ENCODE measurements at places on chromosomes 6 and 20.
A peak's percentile ranks its signal among the peaks of the same experiment; 100 is the strongest.

DNA sequence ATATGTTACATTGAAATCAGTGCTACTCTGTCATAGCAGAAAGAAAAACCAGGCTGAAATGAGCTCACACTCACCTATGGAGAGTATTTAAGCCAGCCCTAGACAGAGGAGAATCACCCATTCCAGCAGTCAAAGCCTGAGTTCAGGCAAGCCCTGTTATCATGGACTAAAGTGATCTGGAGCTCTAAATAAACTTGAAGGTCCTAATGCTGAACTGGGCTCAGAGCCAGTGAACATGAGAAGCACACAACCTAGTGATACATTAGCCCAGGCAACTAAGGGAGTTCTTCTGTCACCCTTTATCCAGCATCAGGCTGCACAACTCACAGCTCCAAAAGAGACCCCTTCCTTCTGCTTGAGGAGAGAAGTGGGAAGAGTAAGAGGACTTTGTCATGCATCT lies 425.0 kb downstream of the COL12A1 start:
- H3K4me1 ChIP-seq, result no peaks in the 10 kb centered on the region
- H3K27ac ChIP-seq, result no peak overlapping the region
- H3K36me3 ChIP-seq, result no peaks in the 10 kb centered on the region
- no peaks in the 10 kb centered on the region for H3K27me3 ChIP-seq
- DNase-seq, result peak; percentile 63

- H3K36me3 ChIP-seq, result no peaks in the 10 kb centered on the region
- no peak overlapping the region for H3K4me3 ChIP-seq
- no peaks in the 10 kb centered on the region for H3K27me3 ChIP-seq
- no peak overlapping the region for H3K27ac ChIP-seq
- no peak for DNase-seq
These were observed 214.3 kb upstream of the RSPO3 start for GRCh38 chr6:126904176-126904575.

GRCh38 chr6:149468179-149468578 lies 16.6 kb downstream of the ZC3H12D start:
- DNase-seq, result no peak
- peaks cover 8% of the 10 kb centered on the region for H3K4me1 ChIP-seq
- H3K36me3 ChIP-seq, result no peaks in the 10 kb centered on the region

GRCh38 chr6:6884916-6885315 lies 222.8 kb upstream of the RREB1 start:
- no peaks in the 10 kb centered on the region for H3K4me1 ChIP-seq
- no peak overlapping the region for H3K4me3 ChIP-seq
- no peak for DNase-seq
- no peak overlapping the region for H3K27ac ChIP-seq
- H3K27me3 ChIP-seq, result no peaks in the 10 kb centered on the region
- no peaks in the 10 kb centered on the region for H3K36me3 ChIP-seq

DNA sequence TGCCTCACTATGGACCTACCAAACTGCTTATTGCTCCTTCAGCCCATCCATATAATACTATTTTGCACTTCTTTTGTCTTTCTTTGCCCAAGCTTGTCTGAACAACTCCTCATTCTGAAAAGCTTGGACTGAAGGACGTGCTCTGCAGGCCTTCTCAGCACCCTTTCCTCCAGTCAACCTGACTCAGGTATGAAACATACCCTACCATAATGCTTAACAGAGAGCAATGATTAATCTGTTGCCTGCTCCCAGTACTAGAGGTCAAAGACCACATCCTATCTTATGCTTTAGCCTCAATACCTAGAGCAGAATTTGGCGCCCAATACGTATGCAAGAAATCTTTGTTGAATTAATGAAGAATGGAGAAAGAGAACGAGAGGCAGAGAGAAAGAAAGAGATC lies 55.2 kb downstream of the ATXN1 start:
- H3K27me3 ChIP-seq, result no peaks in the 10 kb centered on the region
- H3K4me3 ChIP-seq, result no peak overlapping the region
- H3K36me3 ChIP-seq, result no peaks in the 10 kb centered on the region
- no peak overlapping the region for H3K27ac ChIP-seq

- H3K36me3 ChIP-seq, result no peaks in the 10 kb centered on the region
- DNase-seq, result no peak
These were observed 25.4 kb upstream of the CST3 start for GRCh38 chr20:23663180-23663579.

DNA sequence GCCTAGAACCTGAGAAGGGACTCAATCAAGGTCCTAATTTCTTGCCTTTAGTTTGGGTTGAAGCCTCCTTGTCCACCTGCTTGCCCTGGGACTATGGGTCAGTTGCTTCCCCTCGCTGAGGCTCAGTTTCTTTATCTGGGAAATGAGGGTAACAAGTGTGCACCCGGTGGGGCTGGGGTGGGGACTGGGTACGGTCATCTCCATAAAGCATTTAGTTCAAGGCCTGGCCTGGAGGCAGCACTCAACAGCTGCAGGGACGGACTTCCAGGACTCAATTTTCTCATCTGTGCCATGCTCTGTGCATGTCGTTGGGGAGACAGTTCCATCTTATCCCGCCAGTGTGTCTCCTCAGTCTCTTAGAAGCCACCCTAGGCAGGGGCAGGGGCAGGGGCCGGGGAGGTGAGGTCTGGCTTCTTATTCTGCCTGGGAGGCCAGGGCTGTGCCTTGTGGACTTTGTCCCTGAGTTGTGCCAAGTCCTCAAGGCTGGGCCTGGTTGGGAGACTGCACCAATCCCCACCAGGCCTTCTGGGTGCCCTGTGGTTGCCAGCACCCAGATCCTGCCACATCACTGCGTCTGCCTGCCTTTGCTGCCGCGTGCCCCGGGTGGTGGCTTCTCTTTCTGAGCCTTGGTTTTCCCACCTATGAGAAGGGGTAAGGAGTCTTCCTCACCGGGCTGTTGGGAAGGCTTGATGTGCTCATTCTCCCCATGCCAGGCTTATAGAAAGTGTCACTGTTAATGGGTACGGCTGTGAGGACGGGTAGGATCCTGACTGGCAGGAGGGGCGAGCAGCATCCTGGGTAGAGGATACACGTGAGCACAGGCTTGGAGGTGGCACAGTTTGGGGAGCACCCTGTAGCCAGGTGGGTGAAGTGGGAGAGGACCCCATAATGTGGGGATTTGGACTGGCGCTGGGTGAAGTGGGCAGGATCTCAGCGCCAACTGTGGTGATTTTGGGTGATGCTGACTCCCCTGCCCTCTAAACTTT lies 8.6 kb downstream of the SRC start:
- no peak overlapping the region for H3K27ac ChIP-seq
- H3K4me1 ChIP-seq, result peaks cover 5% of the 10 kb centered on the region
- no peak for DNase-seq
- H3K36me3 ChIP-seq, result peaks cover 15% of the 10 kb centered on the region

- H3K4me1 ChIP-seq, result no peaks in the 10 kb centered on the region
- no peak for DNase-seq
- no peak overlapping the region for H3K4me3 ChIP-seq
- no peaks in the 10 kb centered on the region for H3K36me3 ChIP-seq
These were observed 22.0 kb upstream of the MAS1L start for GRCh38 chr6:29509711-29510110.

GRCh38 chr6:127458222-127458621 lies 967 bp downstream of the KIAA0408 start:
- no peak overlapping the region for H3K27ac ChIP-seq
- no peaks in the 10 kb centered on the region for H3K36me3 ChIP-seq
- no peak overlapping the region for H3K4me3 ChIP-seq
- H3K27me3 ChIP-seq, result no peaks in the 10 kb centered on the region
- peaks cover 2% of the 10 kb centered on the region for H3K4me1 ChIP-seq
- no peak for DNase-seq

GRCh38 chr6:77034161-77034560 lies 429.1 kb downstream of the HTR1B start:
- H3K4me3 ChIP-seq, result peak overlapping the region; percentile 18
- DNase-seq, result peak; percentile 96
- no peaks in the 10 kb centered on the region for H3K36me3 ChIP-seq
- peaks cover 6% of the 10 kb centered on the region for H3K4me1 ChIP-seq

- peaks cover 6% of the 10 kb centered on the region for H3K4me1 ChIP-seq
- DNase-seq, result peak; percentile 89
- H3K36me3 ChIP-seq, result no peaks in the 10 kb centered on the region
- H3K27ac ChIP-seq, result peak overlapping the region; percentile 36
- no peaks in the 10 kb centered on the region for H3K27me3 ChIP-seq
- H3K4me3 ChIP-seq, result no peak overlapping the region
These were observed 1153.1 kb upstream of the GJE1 start for GRCh38 chr6:140979642-140980091.

DNA sequence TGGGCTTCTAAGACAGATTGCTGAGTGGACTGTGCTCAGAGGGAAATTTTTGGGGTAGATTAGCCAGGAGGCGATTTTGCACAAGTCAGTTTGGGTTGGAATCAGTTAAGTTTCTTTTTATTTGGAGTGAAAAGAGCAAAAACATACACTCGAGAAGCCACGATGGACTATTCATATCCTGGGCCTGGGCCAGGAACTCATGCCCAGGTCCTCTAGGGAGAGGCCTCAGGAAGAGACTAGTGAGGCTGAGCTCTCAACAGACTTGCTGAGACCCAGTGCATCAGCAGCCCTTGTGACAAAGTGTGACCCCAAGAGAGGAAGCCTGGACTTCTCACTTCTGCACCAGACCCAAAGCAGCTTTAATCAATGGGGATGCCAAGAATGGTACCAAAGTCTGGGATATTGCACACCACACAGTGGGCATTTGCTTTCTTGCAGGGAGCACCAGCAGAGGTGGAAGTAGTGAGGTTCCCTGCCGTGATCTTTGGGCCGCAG lies 61.6 kb upstream of the MAFB start:
- H3K27me3 ChIP-seq, result peaks cover 6% of the 10 kb centered on the region
- no peak for DNase-seq
- no peak overlapping the region for H3K27ac ChIP-seq
- no peaks in the 10 kb centered on the region for H3K36me3 ChIP-seq

GRCh38 chr6:83827050-83827449 lies 26.1 kb upstream of the RIPPLY2 start:
- no peak overlapping the region for H3K4me3 ChIP-seq
- DNase-seq, result no peak
- no peaks in the 10 kb centered on the region for H3K4me1 ChIP-seq
- H3K27me3 ChIP-seq, result no peaks in the 10 kb centered on the region

DNA sequence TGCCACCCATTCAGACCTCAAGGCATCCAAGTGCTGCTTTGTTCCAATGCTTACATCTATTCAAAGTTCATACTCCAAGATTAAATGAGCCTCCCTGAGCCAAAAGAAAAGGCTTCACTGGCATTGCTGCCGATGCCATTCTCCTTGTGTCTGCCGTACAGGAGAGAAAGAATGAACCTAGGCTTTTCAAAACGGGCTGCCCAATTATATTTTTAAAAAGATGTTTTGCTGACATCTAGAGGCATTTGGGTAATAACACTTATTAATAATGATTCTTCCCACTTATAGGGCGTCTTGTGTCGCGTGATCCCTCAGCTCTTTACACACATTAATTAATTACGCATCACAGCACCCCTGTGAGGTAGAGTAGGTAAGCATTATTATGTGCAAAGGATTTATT lies 545.6 kb downstream of the PKHD1 start:
- no peaks in the 10 kb centered on the region for H3K36me3 ChIP-seq
- no peak overlapping the region for H3K27ac ChIP-seq
- H3K27me3 ChIP-seq, result no peaks in the 10 kb centered on the region

- DNase-seq, result no peak
- no peaks in the 10 kb centered on the region for H3K27me3 ChIP-seq
- H3K27ac ChIP-seq, result no peak overlapping the region
- H3K4me1 ChIP-seq, result no peaks in the 10 kb centered on the region
These were observed 44.0 kb upstream of the DOK5 start for GRCh38 chr20:54431156-54431944.

DNA sequence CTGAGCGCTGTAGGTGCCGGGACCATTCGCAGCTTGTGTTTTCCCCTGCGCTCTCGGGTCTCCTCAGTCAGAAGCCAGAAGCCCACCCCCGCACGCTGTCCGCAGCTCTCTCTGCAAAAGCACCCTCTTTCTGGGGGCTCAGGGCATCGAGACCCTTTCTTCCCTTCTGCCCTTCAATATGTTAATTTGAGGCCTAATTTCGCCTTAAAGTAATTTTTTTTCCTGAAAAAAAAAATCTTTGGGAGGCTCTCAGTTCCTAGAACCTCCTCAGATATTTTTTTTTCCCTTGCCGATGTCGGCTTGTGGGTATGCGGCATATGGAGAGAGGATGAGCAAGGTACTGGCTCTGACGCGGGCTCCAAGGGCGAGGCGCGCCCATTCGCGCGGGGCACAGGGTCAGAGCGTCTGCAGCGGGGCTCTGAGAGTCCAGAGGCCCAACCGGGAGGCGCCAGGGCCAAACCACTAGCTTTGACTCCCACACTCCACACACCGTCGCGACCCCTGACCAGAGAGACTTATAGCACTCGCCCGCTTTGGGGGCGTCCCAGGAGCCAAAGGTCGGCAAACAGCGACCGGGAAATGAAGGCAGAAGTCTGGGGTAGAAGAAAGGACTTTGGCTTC lies 893 bp downstream of the PRDM13 start:
- no peaks in the 10 kb centered on the region for H3K4me1 ChIP-seq
- no peak for DNase-seq
- H3K36me3 ChIP-seq, result no peaks in the 10 kb centered on the region
- H3K27ac ChIP-seq, result no peak overlapping the region

- no peak overlapping the region for H3K4me3 ChIP-seq
- H3K36me3 ChIP-seq, result peaks cover 62% of the 10 kb centered on the region
- H3K27ac ChIP-seq, result no peak overlapping the region
- no peak for DNase-seq
These were observed 5.4 kb upstream of the C20orf204 start for GRCh38 chr20:64030371-64031134.

DNA sequence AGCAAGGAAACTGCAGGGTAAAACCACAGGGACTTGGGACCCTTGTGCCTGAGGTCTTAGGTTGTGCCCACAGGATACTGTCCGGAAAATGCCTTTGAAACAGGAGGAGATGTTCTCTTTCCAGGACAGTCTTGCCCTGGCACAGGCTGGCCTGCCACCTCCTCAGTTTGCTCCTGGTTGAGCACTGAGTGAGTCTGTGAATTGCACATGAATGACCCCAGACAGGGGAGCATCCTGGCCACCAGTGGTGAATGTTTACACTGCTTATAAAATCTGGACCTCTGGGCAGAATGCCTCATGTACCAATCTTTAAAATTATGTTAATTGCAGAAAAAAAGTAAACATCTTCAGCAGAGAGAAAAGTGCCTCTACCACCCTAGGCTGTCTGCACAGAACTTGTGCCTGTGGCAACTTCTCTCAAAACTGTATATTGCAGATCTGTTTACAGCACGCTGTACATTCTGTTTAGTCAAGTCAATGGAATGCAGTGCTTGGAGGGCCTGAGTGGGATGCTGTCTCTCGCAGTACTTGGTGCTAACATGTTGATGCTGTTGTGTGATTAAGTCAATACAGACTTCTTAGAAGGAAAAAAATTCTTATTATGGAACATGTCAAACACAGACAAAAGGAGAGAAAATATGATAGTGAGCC lies 242.1 kb downstream of the SOD2 start:
- peak; percentile 78 for DNase-seq
- no peaks in the 10 kb centered on the region for H3K36me3 ChIP-seq
- H3K4me3 ChIP-seq, result no peak overlapping the region
- H3K4me1 ChIP-seq, result no peaks in the 10 kb centered on the region
- H3K27me3 ChIP-seq, result no peaks in the 10 kb centered on the region

GRCh38 chr20:16197696-16198095 lies 375.6 kb downstream of the KIF16B start:
- DNase-seq, result no peak
- no peak overlapping the region for H3K27ac ChIP-seq
- H3K4me1 ChIP-seq, result no peaks in the 10 kb centered on the region
- no peak overlapping the region for H3K4me3 ChIP-seq

All from IMR-90 (cell line).